KBM-7 (cell line): ENCODE measurements at places on chromosomes 6 and 20.

GRCh38 chr20:50893620-50894019 is 37.6 kb downstream of the ADNP start:
- DNase-seq = no peak

GRCh38 chr6:117613920-117614560 is 11.7 kb upstream of the GOPC start:
- DNase-seq = no peak

GRCh38 chr6:27294409-27294808 is 17.7 kb downstream of the POM121L2 start:
- DNase-seq = no peak

GRCh38 chr20:37878835-37879599 is 23.9 kb upstream of the VSTM2L start:
- no peak for DNase-seq

GRCh38 chr6:5442916-5443315 is 181.6 kb downstream of the FARS2 start:
- DNase-seq = no peak

DNA sequence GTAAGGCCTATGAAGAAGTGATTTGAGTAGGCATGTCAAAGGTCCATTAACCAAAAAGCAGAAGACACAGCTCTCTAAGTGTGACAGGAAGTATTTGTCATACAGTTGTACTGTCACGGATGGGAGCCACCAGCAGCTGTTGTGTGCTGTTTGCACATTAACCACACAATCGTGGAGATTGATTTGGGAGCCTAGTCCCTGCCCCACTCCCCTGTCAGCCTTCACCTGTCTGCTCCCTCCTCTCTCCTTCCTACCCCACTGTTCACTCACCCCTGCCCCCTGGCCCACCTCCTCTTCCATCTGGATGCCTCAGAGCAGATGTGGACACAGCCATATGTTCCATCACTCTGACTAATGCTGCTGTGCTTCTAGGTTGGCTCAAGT is 124.7 kb upstream of the SPACA1 start:
- peak; percentile 39 for DNase-seq
